ENCODE measurements at places on chromosomes 7 and 10.

DNA sequence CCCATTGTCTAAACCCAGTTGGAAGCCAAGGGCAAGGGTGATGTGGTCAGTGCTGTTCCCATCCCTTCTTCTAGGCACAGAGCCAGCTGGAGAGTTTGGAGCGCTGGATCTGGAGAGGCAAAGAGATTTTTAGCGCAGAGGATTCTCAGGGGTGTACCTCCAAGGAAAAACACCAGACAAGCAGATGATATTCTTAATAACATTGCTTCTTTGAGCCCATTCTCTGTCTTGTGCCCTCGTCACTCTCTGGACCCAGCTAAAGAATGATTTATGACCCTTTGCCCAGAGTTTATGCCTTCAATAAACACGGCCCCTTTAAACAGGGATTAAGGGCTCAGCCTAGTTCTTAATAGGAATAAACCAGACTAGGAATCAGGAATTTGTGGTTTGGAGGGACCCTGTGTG lies 4.7 kb upstream of the HIP1 start:
- DNase-seq = peak; percentile 66

- DNase-seq = no peak
These were observed 111.1 kb downstream of the LHPP start for GRCh38 chr10:124572751-124573150.

DNA sequence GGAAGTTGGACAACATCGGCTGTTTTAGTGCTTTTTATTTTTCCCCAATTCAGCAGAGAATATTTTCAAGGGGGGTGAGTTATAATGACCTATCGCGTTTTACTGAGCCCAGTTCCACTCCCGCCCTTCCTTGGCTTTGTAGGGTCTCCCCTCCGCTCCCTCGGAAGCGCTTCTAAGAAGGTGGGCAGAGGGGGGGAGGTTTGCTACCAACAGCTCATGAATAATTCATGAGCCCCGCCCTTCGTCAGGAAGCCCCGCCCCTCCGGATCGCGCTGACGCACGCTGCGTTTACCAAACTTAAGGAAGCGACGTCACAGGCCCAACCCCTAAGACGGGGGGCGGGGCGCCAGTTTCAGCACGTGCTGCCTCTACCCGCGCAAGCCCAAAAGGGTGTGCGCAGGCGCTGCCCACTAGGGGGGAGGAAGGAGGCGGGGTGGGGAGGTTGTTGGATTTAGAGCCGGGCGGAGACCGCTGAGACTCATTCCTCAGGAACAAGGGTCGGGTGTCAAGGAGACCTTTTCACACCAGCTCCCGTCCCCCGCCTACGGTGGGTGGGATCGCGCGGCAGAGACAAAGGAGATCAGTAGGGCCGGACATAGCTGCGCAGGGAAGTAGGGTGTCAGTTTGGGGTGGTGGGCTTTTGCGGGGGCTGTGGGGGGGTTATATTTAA lies 529 bp upstream of the MEPCE start:
- peak; percentile 98 for DNase-seq

DNA sequence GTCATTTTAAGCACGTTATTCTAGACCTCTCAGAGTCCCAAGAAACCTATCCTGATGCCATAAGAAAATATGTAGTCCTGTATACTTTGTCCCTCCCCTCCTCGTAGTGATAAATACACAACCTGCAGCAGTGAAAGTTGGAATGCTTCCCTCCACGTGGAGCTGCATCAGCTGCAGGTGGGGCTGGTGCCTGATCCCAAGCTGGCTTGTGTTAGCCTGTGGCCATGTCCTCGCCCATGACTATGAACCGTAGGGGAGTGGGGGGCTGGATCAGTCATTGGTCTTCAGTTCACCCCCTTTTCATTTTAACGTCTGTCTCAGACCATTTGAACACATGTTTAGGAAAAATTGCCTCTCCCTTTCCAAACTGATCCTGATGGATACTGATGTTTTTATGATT lies 171.4 kb upstream of the HABP2 start:
- no peak for DNase-seq

- DNase-seq = no peak
These were observed 18.7 kb downstream of the CCDC136 start for GRCh38 chr7:128810473-128810872.

DNA sequence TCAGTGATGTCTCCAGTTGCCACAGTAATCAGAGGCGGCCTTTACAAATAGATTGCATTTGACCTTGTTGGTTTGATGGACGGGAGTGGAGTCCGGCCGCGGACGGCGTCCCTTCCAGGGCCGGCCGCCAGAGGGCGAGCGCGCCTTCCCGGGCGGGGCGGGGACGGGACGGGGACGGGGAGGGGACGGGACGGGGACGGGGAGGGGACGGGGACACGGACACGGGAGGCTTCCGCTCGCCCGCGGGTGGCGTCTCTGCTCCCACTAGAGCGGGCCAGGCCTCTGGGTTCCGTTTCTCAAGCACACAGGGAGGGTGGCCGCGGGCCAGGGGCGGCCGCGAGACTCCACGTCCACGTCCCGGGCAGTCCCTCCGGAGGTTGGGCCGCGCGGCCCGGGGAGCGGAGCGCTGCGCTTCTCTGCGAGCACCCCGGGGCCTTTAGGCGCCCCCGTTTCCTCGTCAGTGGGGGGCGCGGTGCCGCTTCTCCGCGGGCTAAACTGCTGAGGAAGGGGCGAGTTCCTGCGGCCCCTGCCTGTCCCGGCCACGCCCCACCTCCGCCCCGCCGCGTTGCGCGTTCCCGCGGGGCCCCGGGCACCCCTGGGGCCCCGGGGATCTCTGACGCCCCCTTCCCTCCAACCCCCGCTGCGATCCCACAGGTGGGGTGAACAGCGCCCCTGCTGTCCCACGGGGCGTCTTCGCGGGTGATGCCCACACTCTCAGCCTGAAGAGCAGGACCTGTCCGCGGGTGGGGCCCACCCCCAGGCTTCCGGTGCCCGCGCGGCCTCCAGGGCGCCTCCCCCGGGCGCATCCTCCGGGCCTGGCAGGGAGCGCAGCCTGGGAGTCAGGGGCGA lies 84.2 kb upstream of the MKI67 start:
- DNase-seq = peak; percentile 19

- DNase-seq = peak; percentile 61
These were observed 6.4 kb downstream of the USP54 start for GRCh38 chr10:73584737-73585136.

- no peak for DNase-seq
These were observed 1097.3 kb downstream of the KCNMA1 start for GRCh38 chr10:76540331-76540730.

DNA sequence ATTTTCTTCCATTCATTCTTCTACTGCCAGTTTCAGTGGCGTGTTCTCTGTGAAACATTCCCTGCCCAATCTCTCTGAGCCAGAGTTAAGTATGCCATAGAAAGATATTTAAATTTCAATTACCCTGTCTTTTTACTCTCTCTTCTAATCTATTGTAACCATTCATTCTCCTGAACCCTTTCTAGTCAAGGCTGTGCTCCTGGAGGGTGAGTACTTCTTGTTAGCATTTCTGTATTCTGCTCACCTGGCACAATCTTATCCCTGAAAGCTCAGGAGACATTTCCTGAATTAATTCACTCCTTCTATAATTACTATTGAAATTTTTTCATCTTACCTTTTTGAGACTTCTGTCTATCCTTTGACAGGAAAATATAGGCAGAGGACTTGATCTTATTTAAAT lies 271.7 kb downstream of the HGF start:
- DNase-seq = no peak

GRCh38 chr7:158061026-158061630 lies 526.5 kb downstream of the PTPRN2 start:
- no peak for DNase-seq

DNA sequence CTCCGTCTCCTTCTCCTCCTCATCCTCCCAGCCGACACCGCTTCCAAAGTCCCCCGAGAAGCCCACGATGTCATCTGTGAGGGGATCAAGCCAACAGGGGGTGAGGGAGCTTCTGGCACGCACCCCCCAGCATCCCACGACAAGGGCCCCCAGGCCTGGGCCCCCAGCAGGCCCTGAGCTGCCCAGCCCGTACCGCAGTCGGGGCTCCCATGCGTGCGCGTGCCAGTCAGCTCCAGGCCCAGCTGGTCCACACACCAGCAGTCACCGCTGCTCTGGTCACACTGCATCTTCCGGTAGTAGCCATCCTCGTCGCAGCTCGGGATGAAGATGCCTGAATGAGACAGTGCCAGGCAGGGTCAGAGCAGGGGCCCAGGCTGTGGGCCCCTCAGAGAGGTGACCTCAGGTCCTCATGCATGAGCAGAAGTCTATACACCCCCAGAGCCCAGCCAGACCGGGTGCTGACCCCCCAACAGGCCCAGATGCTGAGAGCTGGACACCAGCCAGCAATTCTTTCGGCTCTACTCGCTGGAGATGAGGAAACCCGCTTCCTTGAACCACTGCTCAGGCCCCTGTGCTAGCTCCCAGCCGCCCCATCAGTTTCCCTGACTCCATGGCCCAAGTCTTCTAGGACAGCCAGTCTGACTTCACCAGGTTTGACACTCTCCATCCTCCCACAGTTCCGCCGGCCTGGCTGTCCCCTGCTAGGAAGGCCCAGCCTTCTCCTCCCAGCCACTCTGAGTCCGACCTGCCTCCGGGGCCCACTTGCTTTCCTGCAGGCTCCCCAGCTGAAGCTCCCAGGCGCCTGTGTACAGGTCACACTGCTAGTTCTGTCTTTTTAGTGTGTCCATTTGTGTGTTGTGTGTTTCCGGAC lies 25.3 kb downstream of the SPOCK2 start:
- no peak for DNase-seq

DNA sequence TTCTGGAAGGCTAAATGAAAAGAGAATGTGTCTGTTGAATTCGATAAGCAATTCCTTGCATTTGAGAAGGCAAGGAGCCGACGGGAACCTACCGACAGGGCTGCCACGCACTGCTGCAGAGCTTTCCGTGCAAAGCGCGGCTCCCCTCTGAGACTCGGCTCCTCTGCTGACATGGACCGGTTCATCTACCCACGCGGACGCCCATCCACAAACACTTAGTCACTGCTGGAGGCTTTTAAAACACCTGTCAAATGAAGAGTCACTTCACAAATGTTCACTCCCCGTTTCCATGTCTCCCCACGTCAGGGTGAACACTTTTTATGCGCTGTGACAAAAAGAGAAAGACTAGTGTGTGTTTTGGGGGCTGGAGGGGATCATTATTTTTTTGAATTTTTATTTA lies 32.0 kb downstream of the AMZ1 start:
- DNase-seq = no peak

DNA sequence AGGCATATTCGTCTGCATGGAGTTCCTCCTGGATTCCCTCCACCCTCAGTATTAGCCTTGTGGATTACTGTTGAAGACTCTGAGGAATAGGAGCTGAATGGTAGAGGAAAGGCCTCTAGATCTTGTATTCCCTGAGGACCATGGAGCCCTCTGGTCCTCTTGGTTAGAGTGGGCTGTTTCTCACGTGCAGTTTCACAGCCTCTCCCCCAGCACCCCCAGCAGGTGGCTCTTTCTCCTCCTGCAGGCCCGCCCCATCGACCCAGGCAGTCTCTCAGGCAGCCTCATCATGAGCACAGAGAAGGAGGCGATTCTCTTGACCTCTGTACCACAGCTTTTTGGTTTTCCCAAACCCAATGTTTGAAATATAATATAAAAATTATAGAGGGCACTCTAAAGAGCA lies 102.0 kb downstream of the WNT2 start:
- DNase-seq = no peak

GRCh38 chr10:48442090-48442808 lies 135.8 kb downstream of the MAPK8 start:
- DNase-seq = no peak

- DNase-seq = peak; percentile 66
These were observed 141.7 kb upstream of the CCDC6 start for GRCh38 chr10:60048091-60048501.

GRCh38 chr7:47493976-47494911 lies 87.7 kb downstream of the TNS3 start:
- DNase-seq = no peak

GRCh38 chr7:33418251-33418701 lies 288.9 kb downstream of the BBS9 start:
- DNase-seq = peak; percentile 82

- DNase-seq = peak; percentile 9
These were observed 569.1 kb upstream of the KCND2 start for GRCh38 chr7:119703895-119704294.

DNA sequence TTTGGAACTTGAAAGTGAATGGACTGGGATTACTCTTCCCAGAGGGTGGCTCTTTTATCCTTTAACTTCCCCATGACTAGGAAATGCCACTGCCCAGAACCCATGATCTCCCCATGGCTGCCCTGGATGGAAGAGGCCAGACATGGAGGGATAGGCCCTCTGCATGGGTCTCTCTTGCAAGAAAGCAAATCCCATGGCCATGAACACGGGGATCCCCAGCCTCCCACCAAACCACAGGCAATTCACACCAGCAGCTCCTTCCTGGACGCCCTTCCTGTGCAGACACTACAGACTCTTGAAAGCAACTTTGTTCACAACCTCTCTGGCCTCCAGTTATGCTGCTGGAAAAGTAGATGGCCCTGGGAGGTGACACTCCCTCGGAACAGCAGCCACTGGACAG lies 55.0 kb downstream of the EBF3 start:
- DNase-seq = no peak

DNA sequence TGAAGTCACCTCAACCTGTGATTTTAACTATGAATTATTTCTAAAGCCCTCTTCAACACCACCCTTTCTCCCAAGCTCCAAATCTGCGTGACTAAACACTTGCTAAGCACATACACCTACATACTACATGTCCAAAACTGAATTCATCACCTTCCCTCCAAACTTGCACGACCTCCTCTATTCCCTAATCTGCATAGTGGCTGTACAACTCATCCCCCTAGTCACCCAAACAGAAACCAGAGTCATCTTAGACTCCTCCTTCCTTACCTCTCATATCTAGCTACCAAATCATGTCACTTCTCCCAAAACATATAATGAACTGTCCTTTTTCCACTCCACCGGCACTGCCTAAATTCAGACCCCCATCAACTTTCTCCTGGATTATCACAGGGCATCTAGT lies 16.2 kb downstream of the ARHGAP21 start:
- no peak for DNase-seq

- no peak for DNase-seq
These were observed 14.0 kb upstream of the EXOC6 start for GRCh38 chr10:92834331-92834730.

DNA sequence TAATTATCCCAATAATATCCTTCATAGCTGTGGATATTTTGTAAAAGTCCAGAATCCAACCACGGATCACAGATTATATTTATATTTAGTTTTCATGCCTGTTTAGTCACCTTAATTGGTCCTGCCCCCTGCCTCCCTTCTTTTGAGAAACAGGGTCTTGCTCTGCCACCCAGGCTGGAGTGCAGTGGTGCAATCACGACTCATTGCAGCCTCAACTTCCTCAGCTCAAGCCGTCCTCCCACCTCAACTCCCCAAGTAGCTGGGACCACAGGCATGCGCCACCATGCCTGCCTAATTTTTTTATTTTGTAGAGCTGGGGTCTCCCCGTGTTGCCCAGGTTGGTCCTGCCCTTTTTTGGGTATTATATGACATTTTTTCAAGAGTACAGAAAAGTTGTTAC lies 129.4 kb downstream of the KAT6B start:
- DNase-seq = peak; percentile 55

All from amniotic epithelial cell (primary cell).